ENCODE measurements at places on chromosomes 16 and 17. TPM values are rescaled to one million over a fixed set of nuclear protein-coding genes. Genes with fewer than 3 reads are reported as not detected.

The ARHGDIG gene
- 5.9 TPM for total RNA-seq

- peak; percentile 97 for DNase-seq
Observed at GRCh38 chr17:49968405-49969133, 421 bp upstream of the DLX4 start.

The CFAP97D1 gene
- total RNA-seq, result not detected

The TNK1 gene
- 11.2 TPM for total RNA-seq

GRCh38 chr16:49463529-49463928 is 89.9 kb downstream of the C16orf78 start:
- DNase-seq, result peak; percentile 26

The SCNN1B gene
- total RNA-seq, result 0.35 TPM

The FAM171A2 gene
- 27.5 TPM for total RNA-seq

The CBLN1 gene
- 4.7 TPM for total RNA-seq

- DNase-seq, result no peak
Observed at GRCh38 chr16:12866981-12867551, 34.3 kb upstream of the SHISA9 start.

All from H9 (cell line).